ENCODE measurements at places on chromosomes 1 and 21.

DNA sequence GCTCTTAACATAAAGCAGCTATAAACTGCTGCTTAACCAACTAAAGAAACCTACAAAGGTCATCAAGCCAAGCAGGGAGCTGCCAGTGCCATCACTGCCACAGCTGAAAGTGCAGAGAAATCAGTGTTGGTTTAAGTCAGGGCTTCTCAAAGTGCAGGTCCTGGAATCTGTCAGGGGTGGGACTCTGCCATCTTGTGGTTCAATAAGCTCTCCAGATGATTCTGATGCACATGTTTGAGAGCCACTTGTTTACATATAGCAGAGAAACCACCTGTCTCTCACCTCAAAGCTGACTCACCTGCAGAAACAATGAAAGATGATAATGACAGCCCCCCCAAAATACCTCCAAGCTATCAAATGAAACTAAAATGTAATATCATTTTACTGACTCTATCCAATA, 49.3 kb downstream of the SH3GLB1 start:
- DNase-seq: no peak

DNA sequence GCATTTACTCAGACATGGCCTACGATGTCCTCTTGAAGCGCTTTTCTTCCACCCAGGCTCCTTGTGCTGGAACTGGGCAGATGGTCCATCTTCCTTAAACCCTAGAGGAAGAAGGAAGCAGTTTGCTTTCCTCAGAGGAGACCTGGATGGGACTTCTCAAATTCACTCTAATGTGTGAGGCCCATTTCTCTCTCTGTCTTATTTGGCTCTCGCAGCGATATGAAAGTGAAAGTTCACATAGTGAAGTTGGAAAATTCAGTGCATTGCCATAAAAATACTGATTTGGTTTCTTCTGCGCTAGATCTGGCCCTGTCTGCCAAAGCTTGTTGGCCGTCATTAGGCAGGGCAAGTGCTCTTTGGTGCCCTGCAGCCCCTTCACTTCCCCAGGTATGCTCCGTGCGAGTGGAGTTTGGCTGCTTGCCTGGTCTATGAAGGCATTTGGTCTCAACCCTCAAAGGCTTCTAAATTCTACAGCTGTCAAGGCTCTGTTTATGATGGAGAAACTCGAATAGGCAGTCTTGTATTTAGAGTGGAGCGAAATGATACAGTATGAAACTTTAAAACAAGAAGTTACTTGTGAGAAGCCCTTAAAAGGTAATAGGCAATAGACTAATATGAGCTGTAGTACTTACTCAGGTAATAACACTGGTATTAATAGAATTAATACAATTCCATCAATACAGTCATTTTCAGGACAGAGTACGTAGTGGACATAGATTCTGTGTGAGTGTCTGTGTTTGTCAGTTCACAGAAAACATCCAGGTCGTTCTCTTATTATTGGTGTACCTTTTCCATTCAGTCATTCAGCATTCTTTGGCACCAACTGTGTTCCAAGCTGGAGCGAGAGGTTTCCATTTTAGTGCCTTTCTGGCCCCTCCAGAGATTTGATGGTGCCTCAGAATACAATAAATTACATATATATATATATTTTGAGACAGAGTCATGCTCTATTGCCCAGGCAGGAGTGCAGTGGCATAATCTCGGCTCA, 20.5 kb downstream of the SZRD1 start:
- no peak for DNase-seq

GRCh38 chr1:187034501-187034900, 205.8 kb downstream of the PLA2G4A start:
- no peak for DNase-seq

DNA sequence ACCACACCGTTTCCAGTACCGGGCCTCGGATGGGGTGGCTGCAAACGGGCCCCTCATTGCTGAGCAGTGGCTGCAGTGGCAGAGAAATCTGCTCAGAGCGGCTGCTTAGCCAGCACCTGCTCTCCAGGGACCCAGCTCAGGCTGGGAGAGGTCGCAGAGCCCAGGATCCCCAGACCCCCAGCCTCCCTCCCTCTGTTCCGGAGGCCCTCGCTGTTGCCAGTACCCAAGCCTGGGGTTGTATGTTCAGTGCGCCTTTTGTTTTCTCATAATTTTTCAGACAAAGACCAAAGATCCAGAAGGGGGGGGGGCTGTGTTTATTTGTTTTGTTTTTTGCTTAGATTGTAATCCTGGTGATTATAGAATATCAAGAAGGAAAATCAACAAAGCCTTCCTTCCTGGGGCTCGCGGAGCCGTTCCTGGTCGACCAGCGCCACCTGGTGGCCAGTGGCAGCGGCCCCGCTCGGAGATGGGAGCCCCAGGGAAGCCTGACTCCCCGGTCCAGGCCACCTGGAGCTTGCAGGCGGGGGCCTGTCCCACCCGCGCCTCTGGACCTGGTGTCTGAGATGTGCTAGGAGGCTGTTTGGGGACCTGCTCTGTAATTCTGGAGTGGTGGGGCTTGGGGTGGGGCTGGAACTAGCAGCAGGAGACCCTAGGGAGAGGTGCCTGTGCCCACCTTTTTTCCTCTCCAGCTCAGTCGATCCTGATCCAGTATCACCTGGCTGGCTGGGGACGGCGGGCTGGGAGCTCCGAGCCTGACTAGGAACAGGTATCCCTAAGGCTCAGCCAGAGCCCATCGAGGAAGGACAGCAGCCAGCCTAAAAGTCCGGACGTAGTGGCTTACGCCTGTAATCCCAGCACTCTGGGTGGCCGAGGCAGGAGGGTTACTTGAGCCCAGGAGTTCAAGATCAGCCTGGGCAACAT, 123.9 kb upstream of the VAMP3 start:
- peak; percentile 94 for DNase-seq

GRCh38 chr1:216732121-216732520, 8.9 kb upstream of the ESRRG start:
- DNase-seq: no peak

GRCh38 chr1:99565606-99566289, 80.2 kb upstream of the PALMD start:
- DNase-seq: no peak

DNA sequence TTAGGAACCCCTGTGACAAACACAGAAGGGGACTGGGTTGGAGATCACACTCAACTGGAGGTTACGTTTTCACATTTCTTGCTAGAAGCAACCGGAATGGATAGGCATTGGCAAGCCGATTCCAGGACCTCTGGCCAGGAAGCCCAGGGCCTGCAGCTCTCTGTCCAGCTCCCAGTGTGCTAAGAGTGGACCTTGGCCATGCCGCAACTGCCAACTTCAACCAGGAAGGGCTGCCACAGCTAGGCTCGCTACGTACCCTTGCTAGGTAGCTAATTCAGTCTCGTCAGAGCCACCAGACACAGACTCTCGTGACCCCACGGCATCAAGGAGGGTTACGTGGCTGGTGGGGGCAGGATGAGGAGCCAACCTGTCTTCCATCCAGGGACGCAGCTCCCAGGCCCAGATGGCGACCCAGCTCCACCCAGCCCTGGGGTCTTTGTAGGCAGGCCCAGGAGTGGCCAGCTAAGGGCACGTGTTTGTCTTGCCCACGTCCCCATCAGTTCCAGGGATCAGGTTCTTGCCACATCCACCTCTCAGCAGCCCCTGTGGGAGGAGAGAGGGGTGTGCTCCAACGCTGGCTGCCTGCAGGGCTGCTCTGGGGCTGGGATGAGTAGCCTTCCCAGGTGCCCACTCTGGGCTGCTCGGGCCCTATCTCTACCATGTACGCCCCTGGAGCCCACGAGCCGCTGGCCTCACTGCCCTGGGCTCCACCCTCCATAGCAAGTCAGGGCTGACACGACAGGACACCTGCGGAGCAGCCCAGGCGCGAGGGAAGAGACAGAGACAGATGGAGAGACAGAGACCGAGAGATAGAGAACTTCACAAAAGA, 39.2 kb downstream of the UBE2G2 start:
- DNase-seq: no peak

DNA sequence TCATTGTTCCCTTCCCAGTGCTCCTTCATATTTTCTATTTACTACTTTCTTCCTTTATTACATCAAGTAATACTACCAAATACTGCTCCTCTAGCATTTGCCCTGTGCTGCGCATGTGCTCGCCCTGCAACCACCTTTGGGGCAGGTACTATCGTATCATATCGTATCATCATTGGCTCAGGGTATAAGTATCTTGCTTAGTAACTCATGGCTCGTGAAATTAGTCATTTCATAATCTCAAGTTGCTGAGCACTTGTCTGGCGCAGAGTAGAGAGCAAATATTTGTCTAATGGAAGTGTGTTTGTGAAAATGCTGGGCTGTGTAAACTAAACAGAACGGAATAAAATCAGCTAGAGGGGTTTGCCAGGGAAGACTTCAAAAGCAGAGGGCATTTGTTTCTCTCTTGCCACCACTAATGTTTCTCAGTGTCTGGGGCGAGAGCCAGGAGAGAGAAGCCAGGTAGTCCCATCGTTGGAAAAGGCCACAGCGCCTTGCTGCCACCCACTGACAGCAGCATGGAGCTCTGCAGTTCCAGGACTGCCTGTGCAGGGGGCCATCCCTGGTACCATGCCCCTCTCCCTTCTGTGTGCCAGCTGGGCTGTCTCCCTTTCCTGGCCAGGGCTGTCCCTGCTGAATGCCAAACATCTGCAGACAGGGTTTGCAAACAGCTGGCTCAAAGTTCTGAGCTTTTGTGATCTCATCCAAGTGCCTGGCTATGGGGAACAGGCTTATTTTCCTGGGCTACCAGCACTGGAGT, 20.0 kb upstream of the CPT2 start:
- no peak for DNase-seq

GRCh38 chr1:234214129-234214910, 158.9 kb upstream of the COA6 start:
- DNase-seq: no peak

DNA sequence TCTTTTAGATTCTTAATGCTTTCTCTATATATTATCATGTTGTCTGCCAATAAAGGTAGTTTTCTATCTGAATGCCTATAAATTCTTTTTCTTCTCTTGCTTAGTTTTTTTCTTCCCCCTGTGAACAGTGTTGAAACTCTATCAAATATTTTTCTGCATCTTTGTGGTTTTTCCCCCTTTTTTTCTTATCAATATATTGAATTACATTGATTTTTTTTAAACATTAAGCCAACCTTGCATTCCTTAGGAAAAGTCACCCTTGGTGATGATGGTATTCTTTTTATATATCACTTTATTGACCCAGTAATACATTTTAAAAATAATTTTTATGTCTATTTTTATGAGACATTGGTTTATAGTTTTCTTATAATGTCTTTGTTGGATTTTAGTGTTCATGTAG, 131.7 kb downstream of the RABGAP1L start:
- DNase-seq: no peak

DNA sequence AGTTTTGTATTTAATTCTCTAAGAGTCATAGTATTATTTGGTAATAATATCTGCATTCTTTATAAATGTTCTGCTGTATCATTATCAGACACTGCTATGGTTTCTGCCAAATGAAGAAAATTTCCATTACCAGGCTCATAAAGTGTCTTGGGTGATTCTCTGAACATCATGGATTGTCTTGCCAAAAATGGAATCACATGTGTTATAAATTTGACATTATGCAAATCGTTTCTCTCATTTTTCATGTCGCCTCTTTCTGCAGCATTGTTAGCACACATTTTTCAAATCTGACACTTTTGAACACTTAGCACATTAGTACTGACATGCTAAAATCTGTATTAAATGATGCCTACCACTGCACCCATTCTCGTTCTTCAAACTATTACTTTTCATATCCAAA, 74.2 kb upstream of the NEK7 start:
- no peak for DNase-seq

- DNase-seq: no peak
Measured at GRCh38 chr1:2824999-2825398, 23.5 kb upstream of the TTC34 start.

DNA sequence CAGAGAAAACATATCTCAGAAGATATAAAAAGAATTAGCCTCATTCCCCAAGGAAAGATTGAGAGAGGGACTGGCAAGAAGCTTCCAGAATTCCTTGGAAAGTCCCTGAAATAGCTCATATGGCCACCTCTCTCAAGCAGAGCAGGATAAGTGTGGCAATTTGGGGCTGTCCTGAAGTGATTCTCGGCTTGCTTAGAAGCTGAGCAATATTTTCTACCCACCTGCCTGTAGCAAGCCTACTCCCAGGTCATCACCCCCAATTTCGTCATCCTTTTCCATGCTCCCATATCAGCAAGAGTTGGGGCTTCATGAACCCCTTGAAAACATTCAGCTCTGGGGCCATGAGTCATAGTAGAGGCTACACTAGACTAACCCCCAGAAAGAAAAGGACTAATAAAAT, 131.5 kb downstream of the PLPP3 start:
- no peak for DNase-seq

DNA sequence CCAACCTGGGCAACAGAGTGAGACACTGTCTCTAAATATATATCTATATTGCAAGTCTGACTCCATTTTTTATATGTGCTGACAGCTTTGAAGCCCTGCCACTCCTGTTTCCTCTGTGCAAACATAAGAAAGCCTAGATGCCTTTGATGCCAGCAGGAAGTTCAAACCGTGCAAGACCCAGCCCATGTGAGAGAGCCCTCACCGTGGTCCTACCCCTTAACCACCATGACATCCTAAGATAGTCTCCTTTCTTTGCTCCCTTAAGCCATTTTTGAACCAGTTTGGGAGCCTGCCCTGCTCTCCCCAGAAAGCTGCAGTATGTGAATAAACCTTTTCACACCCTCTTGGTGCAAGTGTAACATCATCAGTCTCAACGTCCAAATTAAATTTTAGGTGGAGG, 3.7 kb upstream of the DIPK1A start:
- no peak for DNase-seq

GRCh38 chr1:59401581-59401980, 104.7 kb downstream of the FGGY start:
- no peak for DNase-seq

GRCh38 chr1:20281801-20282200, 8.9 kb upstream of the VWA5B1 start:
- DNase-seq: no peak

- no peak for DNase-seq
Measured at GRCh38 chr1:205962821-205963221, 19.6 kb upstream of the SLC26A9 start.

GRCh38 chr1:167135281-167135840, 41.5 kb downstream of the STYXL2 start:
- no peak for DNase-seq

GRCh38 chr1:178916448-178917174, 45.7 kb upstream of the ANGPTL1 start:
- DNase-seq: no peak

DNA sequence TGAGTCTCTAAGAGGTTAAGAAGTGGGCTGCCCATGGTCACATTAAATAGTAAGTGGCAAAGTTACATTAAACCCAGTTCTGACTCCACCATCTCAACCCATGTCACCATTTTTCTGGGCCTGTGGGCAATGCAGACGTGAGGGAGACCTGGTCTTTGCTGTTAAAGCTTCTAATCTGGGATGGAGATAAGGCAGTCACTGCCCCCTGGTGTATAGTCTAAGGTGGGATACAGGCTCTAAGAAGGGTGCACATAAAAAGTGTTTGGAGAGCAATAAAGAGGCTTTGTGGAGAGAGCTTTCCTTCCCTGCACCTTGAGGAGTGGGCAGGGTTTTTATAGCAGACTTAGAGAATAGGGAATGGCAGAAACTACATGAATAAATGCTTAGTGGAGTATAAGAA, 141.3 kb downstream of the ROR1 start:
- no peak for DNase-seq

All from 8988T (cell line).